ENCODE measurements at places on chromosomes 2 and 18.

- no peak for DNase-seq
These were observed 292.9 kb downstream of the IKZF2 start for GRCh38 chr2:212858496-212858895.

DNA sequence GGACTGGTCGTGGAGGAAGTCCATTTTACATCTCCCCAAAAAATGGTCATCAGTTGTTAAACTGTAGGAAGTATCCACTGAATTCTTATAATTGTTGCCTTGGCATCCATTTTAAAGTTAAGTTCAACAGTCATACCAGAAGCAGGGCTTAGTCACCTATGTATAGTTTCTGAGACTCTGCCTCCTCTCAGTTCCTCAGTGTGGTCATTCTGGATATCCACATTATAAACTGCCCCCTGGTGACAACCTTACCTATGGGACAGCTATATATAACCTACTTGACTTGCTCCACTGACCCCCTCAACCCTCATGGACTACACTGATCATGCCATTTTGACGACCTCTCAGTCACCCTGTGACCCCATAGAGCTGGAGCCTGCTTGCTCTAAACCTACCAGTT is 617.0 kb downstream of the LRP1B start:
- DNase-seq = no peak

GRCh38 chr2:128598862-128599441 is 280.3 kb upstream of the HS6ST1 start:
- no peak for DNase-seq

- no peak for DNase-seq
These were observed 8.7 kb upstream of the PSD4 start for GRCh38 chr2:113164930-113165585.

DNA sequence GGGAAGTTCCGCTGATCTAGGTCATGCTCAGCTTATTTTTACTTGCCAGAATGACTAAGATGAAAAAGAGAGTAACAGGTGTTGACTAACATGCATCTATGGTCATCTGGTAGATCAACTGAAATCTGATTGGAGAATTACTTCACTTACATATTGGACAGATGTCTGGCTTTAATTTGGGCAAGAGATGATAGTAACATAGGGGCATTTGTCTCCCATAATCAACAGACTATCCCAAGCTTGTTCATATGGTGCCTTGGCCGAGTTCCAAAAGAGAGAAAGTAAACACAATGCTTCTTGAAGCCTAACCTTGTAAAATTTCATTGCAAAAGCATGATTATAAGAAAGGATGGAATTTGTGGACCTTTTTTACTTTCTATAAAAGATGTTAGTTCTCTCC is 503.7 kb downstream of the ADCYAP1 start:
- no peak for DNase-seq

- no peak for DNase-seq
These were observed 56.3 kb downstream of the CCDC93 start for GRCh38 chr2:117957616-117958015.

- DNase-seq = no peak
These were observed 151.7 kb upstream of the ZNF521 start for GRCh38 chr18:25503567-25504081.

DNA sequence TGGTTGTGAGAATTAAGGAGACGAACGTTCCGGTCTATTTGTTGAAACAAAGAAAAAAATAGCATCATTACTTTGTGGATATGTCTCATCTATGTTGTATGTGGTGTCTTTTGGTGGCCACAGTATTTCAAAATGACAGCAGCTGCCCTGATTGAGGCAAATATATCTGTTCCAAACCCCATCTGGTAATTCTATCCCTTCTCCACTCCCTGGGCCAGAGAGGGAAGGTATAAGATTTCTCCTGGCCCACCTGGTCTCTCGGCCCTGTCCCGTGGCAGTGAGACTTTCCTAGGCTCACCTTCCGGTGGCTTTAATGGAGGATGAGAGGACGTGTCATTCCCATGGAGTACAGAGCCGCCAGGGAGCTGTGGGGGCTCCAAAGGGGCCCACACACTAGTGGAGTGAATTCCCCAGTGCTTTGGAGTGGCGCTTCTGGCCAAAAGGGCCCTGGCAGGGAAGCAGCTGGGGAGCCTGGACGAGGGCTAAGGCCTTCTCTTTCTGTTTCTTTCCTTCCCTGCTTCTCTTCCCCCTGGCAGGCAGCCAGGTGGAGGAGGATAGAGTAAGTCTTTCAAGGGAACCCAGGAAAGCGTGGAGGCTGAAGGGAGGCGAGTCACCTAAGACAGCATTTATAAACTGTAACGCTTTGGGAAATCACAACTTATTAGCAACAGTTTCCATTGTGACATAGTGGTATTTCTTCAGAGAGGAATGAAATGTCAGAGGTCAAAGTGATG is 5.6 kb downstream of the FOSL2 start:
- DNase-seq = no peak

DNA sequence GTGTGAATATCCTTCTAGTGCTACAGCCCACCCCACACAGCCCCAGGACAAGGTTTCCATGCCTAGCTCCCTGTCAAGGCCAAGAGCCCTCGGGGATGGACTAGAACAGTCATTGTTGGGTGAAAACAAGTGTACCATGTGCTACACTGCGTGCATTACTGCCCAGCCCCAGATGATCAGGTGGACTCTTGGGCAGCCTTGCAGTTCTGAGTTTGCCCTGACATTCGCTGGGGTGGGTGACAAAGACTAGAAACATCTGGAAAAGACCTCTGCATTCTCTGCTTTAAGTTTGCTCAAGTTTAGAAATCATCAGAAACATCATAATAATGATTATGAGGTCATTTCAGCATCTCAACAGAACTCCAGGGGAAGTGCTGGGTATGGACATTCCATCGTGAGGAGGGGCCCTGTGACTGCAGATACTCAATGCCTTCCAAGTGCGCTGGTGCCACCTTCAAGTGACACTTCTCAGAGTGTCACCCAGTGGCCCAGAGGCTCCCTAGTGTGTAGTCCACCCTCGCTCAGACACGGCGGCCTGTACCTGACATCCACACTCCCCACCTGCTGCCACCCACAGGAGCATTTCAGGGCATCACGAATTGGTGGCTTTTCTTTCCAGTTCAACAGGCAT is 5.3 kb upstream of the PXDN start:
- no peak for DNase-seq

DNA sequence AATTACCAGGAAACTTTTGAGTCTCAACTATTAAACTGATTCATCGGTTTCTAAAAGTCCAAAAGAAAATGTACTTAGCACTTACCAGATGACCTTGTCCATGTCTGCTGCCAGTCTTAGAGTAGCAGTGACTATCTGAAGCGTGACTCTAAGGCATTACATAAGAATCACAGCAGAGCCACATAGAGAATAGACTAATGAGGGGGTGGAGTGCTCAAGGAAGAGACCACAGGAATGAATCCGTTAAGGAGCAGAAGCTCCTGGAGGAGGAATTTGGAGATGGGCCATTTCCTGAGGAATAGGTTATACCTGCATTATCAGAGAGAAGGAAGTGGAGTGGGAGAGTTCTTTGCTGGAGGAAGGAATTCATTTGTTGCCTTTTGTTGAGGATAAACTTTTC is 116.0 kb downstream of the MAP3K20 start:
- DNase-seq = no peak

- DNase-seq = no peak
These were observed 107.3 kb downstream of the SH3BP4 start for GRCh38 chr2:235059161-235059560.

DNA sequence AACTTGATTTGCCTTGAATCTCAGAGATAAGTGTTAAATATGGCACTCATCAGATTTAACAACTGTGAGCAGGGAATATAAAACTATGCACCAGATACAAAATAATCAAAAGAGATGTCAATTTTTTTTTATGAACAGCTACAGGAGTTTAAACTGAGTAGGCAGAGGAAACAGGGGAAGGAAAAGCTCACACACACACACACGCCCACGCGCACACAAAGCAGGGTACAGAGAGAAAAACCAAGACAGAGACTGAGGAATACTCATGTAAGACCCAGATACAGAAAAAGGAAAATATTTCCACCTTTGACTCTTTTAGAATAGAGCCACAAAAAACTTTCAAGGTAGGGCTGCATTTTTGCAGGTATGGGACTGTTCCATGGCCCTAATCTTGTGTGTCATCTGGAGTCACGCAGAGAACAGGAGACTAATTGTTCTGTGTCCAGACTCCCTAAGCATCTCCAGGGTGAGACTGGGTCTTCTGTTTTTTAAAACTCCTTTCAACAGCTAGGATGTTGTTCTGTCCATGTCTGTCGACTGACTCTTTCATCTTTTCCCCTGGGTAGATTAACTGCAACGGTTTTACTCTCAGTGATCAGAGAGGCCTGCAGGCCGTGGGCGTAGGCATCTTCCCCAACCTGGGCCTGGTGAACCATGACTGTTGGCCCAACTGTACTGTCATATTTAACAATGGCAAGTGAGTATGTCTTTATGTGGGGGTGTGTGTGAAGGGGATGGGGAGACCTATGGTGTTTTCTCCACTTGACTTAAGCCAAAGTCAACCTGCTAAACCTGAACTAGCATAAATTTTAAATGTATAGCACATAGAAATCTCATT is 23.0 kb downstream of the SMYD1 start:
- DNase-seq = no peak

DNA sequence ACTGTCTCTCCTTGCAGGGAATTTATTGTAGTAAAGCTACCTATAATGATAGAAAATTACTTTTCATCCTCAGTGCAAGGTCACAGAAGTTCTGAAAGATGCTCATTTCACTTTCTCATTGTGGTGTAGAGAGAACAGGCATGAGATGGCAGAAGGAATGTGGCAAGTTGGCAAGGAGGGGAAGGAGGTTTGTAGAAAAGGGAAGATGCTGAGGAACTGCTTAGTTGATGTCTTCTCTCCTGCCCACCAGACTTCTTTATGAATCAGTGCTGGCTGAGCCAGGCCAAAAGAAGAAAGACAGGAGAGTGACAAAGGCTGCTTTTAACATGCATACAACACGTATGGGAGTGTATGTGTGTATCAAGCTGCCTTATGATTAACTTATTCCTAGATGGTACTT is 164.4 kb downstream of the PRPF40A start:
- no peak for DNase-seq

GRCh38 chr2:206011795-206012194 is 74.2 kb downstream of the INO80D start:
- no peak for DNase-seq

GRCh38 chr2:121491518-121491917 is 39.2 kb upstream of the RNU4ATAC start:
- DNase-seq = no peak

DNA sequence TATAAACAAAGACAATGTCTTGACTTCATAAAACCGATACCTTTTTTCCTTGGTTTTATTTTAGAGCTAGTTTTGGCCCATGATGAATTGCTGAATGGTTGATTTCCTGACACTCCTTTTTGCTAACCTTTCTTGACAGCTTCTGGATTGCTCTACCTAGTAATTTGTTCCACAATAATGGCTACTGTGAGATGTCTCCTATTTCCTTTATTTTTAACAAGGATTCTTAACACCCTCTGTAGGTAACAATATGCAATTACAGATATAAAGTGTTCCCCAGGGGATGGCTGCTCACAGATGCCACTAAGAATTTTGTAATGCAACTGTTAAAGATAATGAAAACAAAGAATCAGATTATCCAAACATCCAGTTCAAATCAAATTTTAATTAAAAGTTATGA is 100.8 kb upstream of the ATP5MC3 start:
- no peak for DNase-seq

DNA sequence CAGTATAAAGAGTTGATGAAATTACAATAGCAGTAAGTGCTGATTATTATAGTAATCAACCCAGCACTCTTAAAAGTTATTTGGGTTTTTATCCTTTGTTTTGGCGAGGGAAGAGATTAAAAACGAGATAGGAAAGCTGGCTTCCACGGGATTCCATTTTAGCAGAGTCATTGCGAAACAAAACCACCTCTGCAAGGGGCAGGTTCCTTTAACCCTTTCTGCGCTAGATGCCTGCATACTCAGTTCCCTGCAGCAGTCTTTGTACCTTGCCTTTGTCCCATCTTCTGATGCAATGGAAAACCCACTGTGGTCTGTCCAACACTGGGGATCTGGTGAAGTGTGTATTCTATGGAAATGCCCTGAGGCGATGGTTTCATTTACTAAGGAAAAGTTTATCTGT is 2.7 kb downstream of the YPEL5 start:
- DNase-seq = no peak

GRCh38 chr2:59196491-59196890 is 955.4 kb upstream of the FANCL start:
- no peak for DNase-seq

GRCh38 chr2:229343661-229344060 is 72.6 kb upstream of the PID1 start:
- DNase-seq = no peak

- DNase-seq = no peak
These were observed 8.5 kb upstream of the THNSL2 start for GRCh38 chr2:88161446-88162244.

GRCh38 chr2:98489971-98490962 is 45.6 kb downstream of the INPP4A start:
- DNase-seq = no peak

- DNase-seq = no peak
These were observed 130.6 kb downstream of the THADA start for GRCh38 chr2:43465234-43465633.

DNA sequence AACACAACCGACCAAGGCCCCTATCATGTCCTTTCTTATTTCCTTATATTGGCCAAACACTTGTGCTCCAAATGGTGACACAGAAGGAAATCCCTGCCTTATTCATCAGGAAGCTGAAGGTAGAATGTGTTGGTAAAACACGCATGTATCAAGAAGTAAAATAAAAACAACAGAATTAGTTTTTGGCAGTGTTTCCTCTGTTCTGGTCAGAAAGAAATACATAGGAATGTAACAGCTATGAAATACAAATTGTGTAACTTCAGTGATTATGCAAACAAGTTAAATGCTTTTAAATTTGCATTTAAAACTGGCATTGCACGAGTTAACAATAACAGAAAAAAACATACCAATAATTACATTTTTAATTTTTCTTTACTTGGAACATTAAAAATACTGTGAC is 19.3 kb downstream of the ST6GAL2 start:
- DNase-seq = no peak

GRCh38 chr2:205988274-205988673 is 97.7 kb downstream of the INO80D start:
- no peak for DNase-seq

- peak; percentile 36 for DNase-seq
These were observed 475 bp downstream of the B3GNT2 start for GRCh38 chr2:62196278-62196901.

GRCh38 chr2:38122344-38122743 is 46.4 kb upstream of the CYP1B1 start:
- no peak for DNase-seq

DNA sequence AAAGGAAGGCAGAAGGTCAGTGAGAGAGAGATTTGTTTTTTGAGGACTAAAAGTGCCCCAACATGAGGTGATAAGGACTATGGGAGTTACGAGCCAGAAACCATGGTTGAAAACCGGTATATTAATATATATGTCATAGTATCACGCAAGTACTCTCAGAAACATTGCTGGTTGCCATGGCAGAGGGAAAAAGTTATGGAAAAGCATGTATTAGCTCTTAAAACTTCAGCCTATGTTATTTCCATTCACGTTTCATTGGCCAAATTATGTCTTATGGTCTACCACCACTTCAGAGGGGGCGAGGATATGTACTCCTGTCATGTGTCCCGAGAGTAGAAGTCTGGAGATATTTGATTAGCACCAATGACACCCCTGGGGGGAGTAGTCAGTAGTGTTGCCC is 125.9 kb downstream of the LTBP1 start:
- no peak for DNase-seq

Data from CD4-positive, alpha-beta T cell treated with Interleukin-6 at 100 ng/mL for 8 hours (primary cell).